ENCODE measurements at places on chromosomes 1 and 21.

DNA sequence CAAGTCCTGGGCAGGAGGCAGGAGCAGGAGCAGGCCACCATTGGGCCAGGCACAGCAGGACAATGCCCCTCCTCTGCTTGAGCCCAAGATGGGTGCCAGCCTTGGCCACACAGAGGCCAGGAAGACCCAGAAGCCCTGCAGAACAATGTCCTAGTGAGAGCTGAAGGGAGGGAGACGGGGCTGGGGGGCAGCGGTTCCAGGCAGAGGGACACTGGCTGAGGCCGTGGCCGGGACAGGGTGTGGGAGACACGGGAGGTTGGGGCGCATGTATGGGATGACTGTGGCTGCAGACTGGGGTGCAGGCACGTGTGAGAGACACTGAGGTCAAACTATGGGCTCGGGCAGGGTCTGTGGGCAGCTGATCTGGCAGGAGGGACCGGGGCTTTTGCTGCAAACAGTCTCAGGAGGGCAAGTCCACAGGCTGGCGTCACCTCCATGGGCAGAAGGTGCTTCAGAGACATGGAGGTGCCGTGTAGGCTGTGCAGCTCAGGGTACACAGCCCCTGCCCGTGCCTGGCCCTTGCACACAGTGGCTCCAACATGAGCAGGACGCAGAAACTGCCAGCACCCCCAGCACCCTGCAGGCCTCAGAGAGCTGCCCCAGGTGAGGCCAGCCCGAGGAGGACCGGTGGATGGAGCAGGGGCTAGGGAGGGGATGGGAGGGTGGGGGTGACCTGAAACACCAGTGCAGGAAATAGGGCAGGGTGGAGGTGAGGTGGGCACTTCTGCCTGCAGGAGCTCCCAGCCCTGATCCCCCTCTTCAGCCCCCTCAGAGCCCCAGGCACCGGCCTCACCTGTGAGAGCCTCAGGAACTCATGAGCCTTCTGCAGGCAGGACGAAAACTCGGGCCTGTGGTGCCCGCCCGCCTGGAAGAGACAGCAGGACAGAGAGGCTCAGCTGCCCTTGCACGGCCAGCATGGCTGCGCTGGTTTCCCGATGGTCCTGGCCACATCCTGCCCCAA lies 19.5 kb downstream of the LSS start:
- DNase-seq: no peak

DNA sequence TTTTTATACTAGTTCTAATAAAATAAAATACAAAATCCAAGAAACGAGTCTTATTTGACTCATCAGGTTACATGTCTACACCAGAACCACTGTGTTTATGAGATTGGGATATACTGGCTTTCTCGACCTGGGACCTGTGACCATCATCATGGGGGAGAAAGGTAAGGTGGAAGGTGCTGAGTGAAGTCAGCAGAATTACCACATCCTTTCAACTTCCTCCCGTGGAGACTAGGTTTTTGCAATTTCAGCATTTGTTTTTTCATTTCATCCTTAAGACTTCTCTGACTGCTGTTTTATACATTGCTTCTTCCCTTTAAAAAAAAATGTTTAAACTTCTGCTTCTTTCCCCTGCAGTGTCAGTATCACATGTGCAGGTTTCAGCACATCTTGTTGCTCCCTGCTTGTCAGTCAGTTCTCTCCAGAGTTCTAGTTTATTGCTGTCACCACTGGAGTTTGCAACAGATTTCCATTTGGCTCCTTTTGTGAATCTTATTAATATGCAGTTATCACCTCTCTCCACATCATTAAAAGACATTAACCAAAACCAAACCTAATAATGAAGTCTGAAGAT lies 60.4 kb upstream of the HAO2 start:
- no peak for DNase-seq

DNA sequence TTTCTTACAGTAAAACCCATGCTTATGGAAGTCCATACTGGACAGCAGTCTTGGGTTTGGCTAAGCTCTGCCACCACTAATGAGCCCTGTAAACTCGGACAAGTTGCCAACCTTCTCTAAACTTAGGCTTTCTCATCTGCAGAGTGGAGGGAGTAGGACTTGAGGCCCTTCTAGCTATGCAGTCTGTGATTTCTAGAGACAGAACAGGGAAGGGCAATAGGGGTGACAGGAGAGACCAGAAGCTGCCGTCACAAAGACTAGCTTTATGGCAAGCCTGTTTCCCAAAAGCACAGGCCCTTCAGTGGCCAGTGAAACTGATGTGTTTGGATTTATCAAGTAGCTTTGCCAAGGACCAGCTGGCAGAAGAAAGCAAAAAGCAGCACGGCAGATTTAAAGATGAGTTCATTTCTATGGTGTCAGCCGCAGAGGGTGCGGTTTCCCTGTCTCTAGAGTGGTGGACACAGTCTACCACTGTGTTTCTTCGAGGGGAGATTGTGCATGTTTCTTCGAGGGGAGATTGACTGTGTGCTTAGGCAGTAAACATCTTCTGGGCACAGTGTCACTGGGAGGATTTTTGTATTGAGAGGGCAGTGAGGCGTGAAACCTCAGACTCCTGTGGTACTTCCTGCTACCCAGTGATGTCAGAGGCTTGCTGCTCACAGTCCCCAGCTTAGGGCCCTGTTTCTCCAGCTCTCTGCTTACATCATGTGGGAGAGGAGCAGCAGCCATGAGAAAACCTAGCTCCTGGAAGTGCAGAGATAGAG lies 119.0 kb downstream of the ROR1 start:
- no peak for DNase-seq

GRCh38 chr1:91891969-91892368 lies 6.0 kb upstream of the TGFBR3 start:
- no peak for DNase-seq

DNA sequence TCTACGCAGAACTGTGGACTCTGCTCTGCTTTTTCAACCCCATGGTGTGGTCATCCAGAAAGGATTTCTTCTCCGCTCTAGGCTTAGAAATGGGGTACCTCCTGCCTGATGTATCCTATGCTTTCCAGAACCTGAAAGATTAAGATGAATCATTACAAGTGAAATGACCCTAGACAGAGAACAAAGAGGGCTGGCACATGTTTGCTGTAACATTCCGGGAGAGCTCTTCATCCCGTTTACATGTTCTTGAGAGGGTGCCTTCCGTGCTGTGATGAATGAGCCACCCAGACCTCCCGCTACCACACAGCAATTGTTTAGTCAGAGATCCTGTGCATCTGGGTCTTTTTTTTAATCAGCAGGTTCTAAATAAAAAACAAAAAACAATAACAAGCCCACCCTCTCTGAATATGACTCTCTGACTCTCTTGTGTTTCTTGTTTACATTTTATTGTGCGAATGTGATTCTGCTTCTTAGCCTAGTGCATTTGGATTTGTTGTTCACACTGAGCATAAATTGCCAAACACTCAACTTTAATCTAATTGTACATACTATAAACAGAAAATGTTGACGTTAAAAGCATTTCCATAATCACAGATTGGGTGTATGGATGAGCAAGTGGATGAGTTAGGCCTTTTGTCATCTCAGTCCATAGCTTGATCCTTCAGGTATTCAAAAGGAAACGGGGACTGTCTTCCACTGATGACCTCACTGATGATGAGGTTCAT lies 87.1 kb downstream of the GPR88 start:
- no peak for DNase-seq
